ENCODE measurements at places on chromosomes 6 and 20. TPM values are rescaled to one million over a fixed set of nuclear protein-coding genes. Genes with fewer than 3 reads are reported as not detected.

The AVP gene
- total RNA-seq: not detected

The IL17F gene
- total RNA-seq: not detected

DNA sequence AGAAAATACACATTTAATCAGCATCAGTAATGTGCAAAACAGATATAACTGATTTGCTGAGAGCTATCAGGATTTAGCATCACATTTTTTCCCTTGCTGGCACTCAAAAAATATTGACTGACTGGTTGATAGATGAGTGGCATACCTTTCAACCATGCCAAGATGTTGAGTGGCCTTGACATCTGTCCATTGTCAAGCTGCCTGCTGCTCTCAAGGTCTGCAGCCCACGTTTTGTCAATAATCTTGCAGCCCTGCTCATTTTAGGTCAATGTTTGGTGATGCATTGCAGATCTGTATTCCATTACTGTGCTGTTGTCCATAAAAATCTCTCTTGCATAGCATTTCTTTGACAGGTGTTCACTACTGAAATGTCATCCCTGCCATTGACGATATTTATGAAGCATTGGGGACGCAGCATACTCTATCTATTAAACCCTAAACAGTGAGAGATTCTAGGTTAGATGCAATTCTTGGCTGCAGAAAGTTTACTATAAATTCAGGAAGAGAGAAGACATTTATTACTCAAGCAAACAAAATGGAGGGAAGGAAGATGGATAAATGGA is 111.6 kb downstream of the BFSP1 start:
- no peak overlapping the region for H3K4me3 ChIP-seq
- no peaks in the 10 kb centered on the region for H3K36me3 ChIP-seq
- H3K27me3 ChIP-seq: no peaks in the 10 kb centered on the region
- no peak for DNase-seq
- H3K4me1 ChIP-seq: no peaks in the 10 kb centered on the region
- no peak overlapping the region for H3K27ac ChIP-seq

GRCh38 chr6:158029668-158030230 is 48.1 kb downstream of the SYNJ2 start:
- DNase-seq: no peak
- no peak overlapping the region for H3K4me3 ChIP-seq

DNA sequence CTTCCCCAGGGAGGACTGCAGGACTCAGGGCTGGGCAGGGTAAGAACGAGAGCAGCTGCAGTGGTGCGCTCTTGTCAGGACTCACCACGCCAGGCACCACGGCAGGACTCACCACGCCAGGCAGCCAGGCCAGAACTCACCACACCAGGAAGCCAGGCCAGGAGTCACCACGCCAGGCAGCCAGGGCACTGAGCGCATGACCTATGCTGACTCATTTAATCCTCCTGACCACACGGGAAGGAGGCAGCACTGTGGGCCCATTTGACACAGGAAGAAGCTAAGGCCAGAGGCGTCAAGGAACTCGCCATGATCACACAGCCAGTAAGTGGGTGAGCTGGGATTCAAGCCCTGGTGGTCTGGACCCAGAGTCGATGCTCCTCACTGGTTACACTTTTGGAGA is 189.3 kb downstream of the PREX1 start:
- H3K27me3 ChIP-seq: no peaks in the 10 kb centered on the region
- H3K4me3 ChIP-seq: no peak overlapping the region
- no peaks in the 10 kb centered on the region for H3K36me3 ChIP-seq
- H3K27ac ChIP-seq: no peak overlapping the region

The GPR63 gene
- total RNA-seq: 18.2 TPM

GRCh38 chr6:89987830-89988229 is 93.6 kb downstream of the GJA10 start:
- H3K4me3 ChIP-seq: no peak overlapping the region
- H3K36me3 ChIP-seq: no peaks in the 10 kb centered on the region
- no peak overlapping the region for H3K27ac ChIP-seq
- no peak for DNase-seq
- H3K27me3 ChIP-seq: no peaks in the 10 kb centered on the region

DNA sequence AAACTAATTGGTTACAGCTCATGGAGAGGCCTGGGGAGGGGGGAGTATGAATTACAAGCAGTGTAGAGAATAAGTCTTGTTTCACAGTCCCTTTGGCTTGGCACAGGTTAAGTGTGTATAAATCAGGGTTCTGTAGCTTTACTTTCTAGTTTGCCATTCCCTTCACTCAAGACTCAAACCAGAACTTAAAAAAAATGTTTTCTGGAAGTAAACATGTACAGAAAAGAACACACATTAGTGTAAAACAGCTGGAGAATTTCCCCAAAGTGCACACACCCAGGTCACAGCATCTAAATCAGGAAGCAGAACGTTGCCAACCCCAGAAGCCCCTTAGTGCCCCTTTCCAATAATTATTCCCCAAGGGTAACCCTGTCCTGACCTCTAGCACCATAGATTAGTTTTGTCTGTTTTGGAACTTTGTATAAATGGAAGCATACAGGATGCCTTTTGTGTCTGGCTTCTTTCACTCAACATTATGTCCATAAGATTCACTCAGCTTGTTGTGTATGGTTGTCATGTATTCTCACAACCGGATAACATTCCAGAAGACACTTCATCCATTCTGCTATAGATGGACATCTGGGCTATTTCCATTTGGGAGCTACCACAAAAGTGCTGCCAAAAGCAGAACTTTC is 33.7 kb upstream of the SCUBE3 start:
- DNase-seq: no peak
- H3K4me3 ChIP-seq: no peak overlapping the region
- peaks cover 23% of the 10 kb centered on the region for H3K27me3 ChIP-seq
- H3K36me3 ChIP-seq: no peaks in the 10 kb centered on the region
- H3K4me1 ChIP-seq: no peaks in the 10 kb centered on the region
- H3K27ac ChIP-seq: no peak overlapping the region

DNA sequence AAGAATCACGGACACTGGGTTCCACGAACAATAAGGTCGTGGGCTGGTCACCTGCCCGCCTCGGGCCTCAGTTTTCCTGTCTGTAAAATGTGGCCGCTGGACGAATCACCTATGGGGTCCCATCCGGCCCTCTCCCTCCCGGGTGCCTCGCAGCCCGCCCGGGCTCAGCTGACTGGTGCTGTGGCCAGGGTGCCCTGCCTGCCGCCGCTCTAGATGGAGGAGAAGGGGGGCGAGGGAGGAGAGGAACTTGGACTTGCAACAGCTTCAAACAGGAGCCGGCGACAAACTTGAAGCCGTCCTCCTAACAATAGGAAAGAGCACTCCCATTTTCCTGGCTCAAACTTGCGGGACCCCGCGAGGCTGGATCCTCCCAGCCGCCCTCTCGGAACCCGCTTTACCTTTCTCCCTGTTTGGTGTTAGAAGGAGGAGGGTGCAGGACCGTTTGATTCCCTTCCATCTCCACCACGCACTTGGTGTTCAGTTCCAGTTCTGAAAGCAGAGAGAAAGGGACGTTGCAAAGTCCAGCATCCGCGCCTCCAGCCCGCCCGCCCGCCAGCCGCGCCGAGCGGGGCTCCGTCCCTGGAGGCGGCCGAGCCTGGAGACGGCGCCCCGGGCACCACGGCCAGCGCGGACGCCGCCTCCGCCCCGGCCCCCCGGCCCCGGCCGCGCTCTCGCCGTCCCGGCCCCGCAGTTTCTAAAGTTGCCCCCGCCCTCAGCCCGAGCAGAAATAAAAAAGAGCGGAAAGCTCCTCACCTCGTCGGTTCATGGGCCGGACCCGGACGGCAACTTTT is 584 bp downstream of the KIF13A start:
- H3K27ac ChIP-seq: no peak overlapping the region
- H3K36me3 ChIP-seq: no peaks in the 10 kb centered on the region
- peaks cover 10% of the 10 kb centered on the region for H3K4me1 ChIP-seq
- DNase-seq: peak; percentile 42
- peak overlapping the region; percentile 98 for H3K4me3 ChIP-seq
- H3K27me3 ChIP-seq: peaks cover 6% of the 10 kb centered on the region

DNA sequence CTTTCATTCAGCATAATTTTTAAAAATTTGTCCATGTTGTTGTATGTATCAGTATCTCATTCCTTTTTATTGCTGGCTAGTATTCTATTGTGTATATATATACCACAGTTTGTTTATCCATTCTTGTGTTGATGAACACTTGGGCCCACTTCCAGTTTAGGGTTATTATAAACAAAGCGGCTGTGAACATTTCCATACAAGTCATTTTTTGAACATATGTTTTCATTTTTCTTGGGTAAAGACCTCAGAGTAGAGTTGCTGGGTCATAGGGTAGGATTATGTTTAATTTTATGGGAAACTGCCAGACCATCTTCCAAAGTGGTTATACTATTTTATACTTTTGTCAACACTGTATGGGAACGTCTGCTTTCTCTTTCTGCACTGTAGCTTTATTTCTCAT is 55.3 kb downstream of the RBM24 start:
- no peaks in the 10 kb centered on the region for H3K36me3 ChIP-seq
- no peak for DNase-seq
- H3K27ac ChIP-seq: no peak overlapping the region
- no peaks in the 10 kb centered on the region for H3K27me3 ChIP-seq
- H3K4me3 ChIP-seq: no peak overlapping the region
- no peaks in the 10 kb centered on the region for H3K4me1 ChIP-seq

The CAP2 gene
- 18.4 TPM for total RNA-seq

- H3K36me3 ChIP-seq: no peaks in the 10 kb centered on the region
- H3K4me1 ChIP-seq: no peaks in the 10 kb centered on the region
- H3K27me3 ChIP-seq: no peaks in the 10 kb centered on the region
- DNase-seq: no peak
- H3K27ac ChIP-seq: no peak overlapping the region
These were observed 129.9 kb upstream of the CHD6 start for GRCh38 chr20:41748051-41748450.

DNA sequence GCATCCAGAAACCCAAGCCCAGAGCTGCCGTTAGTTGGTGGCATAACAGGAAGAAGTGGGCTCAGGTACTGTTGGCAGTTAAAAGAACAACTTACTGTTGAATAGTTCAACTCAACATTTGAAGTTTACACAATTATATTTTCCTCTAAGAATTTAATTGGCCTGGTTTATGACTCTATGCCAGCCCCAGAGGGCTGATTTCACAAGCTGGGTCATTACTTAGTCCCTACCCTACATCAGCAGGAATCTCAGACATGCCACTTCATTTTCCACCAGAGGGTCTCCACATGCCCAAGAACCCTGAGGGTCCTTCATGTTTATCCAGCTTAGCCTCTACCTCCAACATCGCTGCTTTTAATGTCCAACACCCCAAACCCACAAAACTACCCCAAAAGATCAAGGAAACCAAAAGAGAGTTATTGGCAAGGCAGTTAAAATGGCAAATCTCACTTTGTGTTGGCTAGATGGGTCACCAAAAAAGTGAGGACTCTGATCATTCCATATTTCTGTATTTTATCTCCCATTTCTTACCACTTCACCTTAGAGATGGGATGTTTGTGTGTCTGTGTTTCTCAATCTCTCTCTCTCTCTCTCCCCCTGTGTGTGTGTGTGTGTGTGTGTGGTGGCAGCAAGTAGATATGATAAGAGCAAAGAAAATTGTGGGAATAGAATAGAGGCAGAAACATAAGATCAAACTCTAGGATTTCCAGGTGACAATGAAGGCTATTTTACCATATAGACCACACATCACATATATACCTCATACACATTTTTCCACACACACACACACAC is 112.5 kb upstream of the TBX18 start:
- no peak overlapping the region for H3K4me3 ChIP-seq
- H3K27ac ChIP-seq: no peak overlapping the region
- H3K36me3 ChIP-seq: no peaks in the 10 kb centered on the region
- no peaks in the 10 kb centered on the region for H3K27me3 ChIP-seq
- no peak for DNase-seq

DNA sequence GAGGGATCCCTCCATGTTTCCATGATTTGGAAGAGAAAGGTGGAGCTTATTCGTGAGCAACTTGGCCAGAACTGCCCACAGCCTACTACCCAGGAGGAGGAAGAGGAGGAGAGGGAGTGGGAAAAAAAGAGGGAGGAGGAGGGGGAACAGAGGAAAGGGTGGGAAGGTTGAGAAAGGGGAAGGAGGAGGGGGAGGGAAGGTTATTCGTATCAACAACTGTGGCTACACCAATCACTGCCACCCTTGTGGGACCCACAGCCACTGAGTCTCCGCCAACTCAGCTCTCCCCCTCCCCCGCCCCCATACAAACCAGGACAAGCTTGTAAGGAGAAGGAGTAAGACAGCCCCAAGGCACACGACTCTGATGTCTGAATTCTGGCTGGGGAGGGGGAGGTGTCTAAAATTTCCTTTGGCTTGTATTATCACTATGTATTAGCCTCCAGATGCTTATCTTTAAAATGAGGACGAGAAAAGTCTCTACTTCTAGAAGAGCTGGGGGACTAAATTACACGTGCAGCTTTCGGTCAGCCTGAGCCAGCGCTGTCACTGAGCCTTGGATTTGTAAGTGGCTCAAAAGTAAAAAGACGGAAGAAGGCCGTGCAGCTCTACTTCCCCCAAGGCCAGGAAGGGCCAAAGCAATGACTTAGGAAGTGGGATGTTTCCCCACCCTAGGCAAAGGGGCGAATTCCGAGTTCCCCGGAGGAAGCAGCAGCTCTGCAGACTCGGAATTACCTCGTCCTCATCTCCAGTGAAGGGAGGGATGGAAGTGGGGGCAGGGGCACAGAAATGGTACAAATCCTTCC is 1.0 kb downstream of the FKBP1A start:
- H3K4me1 ChIP-seq: peaks cover 39% of the 10 kb centered on the region
- H3K27me3 ChIP-seq: peaks cover 33% of the 10 kb centered on the region
- peak; percentile 32 for DNase-seq
- H3K36me3 ChIP-seq: no peaks in the 10 kb centered on the region

- no peak for DNase-seq
- peaks cover 17% of the 10 kb centered on the region for H3K36me3 ChIP-seq
These were observed 5.5 kb downstream of the PDCD2 start for GRCh38 chr6:170578909-170579308.

GRCh38 chr6:14477559-14477958 is 360.0 kb downstream of the CD83 start:
- DNase-seq: no peak
- no peaks in the 10 kb centered on the region for H3K4me1 ChIP-seq
- no peak overlapping the region for H3K27ac ChIP-seq
- no peak overlapping the region for H3K4me3 ChIP-seq
- H3K36me3 ChIP-seq: no peaks in the 10 kb centered on the region

DNA sequence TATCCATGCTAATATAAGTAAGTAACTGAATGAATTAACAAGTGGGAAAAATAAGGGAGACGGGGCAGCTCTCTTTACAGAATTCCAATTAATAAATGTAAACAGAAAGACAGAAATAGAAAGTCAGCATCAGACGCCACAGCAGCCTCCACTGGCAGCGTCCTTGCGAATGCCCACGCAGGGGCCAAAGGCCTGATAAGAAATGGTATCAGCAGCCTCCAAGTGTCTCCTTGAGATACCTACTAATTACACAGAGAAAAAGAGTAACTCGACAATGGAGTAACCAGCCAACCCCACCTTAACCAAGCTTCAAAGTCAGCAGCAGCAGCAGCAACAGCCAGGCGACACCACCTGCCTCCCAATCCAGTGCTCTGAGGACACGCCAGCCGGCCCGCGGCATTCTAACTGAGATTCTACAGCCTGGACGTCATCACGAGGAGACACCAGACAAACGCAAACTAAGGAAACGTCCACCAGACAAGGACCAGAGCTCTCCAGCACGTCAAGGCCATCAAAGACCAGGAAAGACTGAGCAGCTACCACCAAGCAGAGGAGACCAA is 78.8 kb downstream of the TAF4 start:
- H3K27me3 ChIP-seq: no peaks in the 10 kb centered on the region
- H3K36me3 ChIP-seq: peaks cover 3% of the 10 kb centered on the region
- DNase-seq: no peak
- no peaks in the 10 kb centered on the region for H3K4me1 ChIP-seq
- no peak overlapping the region for H3K4me3 ChIP-seq
- no peak overlapping the region for H3K27ac ChIP-seq

The PGC gene
- total RNA-seq: not detected
